ENCODE measurements at places on chromosomes 13 and 19.

- H3K4me3 ChIP-seq: no peak overlapping the region
- DNase-seq: no peak
- H3K36me3 ChIP-seq: no peaks in the 10 kb centered on the region
- H3K27me3 ChIP-seq: no peaks in the 10 kb centered on the region
- no peak overlapping the region for H3K27ac ChIP-seq
Measured at GRCh38 chr13:89694451-89694850, 1653.0 kb upstream of the MIR17HG start.

DNA sequence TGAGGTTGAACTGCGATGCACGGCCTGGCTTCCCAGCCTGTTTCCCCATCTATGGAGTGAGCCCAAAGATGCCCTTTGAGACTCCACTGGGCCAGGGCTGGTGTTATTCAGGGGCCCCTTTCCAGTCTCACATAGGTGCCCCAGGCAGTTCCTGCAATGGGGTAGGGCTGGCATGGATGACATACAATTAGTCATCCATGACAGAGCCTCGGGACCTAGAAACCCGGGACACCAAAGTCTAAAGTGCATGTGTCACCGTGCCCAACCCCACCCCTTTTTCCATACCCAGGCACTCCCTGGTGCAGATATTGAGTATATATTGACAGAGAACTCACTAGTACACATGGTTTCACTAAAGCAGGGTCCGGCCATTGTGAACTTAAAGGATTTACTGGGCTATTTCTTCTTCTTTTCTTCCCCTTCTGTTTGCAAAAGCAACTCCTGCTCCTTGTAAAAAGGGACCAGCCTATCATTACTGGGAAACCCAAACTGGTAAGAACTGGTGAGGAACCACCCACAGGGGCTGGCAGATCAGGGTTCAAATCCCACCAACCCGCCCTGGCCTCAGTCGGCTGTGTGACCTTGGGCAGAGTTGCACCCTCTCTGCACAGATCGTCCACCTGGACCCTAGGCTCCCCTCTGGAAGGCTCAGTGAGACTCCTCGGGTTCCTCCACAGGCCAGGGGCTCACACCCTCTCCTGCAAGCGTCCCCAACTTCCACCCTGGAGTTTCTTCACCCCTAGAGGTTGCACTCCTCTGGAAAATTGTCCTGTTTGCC, 2.7 kb downstream of the B3GNT3 start:
- DNase-seq: no peak
- H3K36me3 ChIP-seq: no peaks in the 10 kb centered on the region
- H3K4me3 ChIP-seq: no peak overlapping the region

- H3K4me1 ChIP-seq: peaks cover 19% of the 10 kb centered on the region
- no peaks in the 10 kb centered on the region for H3K27me3 ChIP-seq
- peaks cover 5% of the 10 kb centered on the region for H3K36me3 ChIP-seq
- DNase-seq: no peak
Measured at GRCh38 chr13:73876323-73876722, 257.9 kb downstream of the KLF12 start.

DNA sequence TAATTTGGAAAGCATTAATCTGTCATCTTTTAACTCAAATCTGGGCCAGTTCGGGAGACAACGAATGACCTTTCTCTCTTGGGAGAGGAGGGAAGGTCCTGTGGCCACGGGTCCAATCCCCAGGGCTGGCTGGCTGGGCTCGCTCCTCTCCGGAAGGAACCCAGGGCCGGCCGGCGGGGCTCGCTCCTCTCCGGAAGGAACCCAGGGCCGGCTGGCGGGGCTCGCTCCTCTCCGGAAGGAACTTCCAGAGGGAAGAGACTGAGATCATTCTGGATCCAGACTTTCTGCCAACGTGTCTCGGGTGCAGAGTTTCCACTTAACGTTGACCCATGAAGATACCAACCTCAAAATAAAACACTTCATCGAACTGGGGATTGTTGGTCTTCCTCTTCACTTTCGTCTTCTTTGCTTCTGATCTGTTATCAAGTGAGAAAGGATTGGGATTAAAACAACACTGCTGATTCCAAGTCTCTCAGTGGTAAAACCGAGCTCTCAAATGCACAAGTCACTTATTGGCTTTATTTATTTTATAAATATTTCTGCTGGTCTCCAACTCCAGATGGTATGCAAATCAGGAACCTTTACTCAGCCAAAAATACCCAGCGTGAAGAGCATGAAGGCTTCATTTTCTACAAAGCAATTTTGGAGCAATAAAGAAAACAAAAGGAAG, 53.3 kb upstream of the C13orf46 start:
- H3K27me3 ChIP-seq: no peaks in the 10 kb centered on the region
- DNase-seq: no peak
- H3K36me3 ChIP-seq: peaks cover 20% of the 10 kb centered on the region
- H3K4me3 ChIP-seq: no peak overlapping the region
- no peaks in the 10 kb centered on the region for H3K4me1 ChIP-seq
- no peak overlapping the region for H3K27ac ChIP-seq

DNA sequence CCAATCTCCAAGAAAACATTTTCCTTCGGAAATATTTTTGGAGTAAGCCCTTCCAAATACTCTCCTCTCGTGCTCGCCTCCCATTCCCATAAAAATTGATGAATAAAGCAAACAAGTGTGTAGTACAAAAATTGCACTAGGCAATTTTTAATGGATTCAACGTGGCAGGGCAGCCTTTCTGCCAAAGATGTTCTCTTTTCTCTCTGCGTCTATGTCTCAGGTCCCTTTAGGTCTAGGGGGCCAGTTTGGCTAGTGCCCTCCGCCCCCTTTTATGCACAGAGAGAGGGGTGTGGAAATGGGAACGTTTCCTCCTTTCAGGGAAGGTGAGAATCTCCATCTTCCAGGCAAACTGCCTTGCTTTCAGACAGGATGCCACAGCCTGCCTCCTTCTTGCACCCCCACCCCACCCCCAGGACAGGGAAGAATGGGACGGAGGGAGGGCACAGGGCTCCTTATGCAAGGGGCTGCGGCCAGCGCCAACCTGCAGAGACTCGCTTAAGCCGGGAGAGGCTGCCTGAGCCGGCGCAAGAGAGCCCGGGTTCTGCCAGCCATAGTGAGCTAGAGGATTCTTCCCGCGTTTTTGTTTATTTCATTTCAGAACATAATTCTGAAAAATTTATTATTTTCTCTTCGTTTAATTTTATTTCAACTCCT, 2.7 kb upstream of the ZIC2 start:
- no peak overlapping the region for H3K4me3 ChIP-seq
- no peaks in the 10 kb centered on the region for H3K36me3 ChIP-seq
- H3K27me3 ChIP-seq: peaks cover 70% of the 10 kb centered on the region
- DNase-seq: no peak

DNA sequence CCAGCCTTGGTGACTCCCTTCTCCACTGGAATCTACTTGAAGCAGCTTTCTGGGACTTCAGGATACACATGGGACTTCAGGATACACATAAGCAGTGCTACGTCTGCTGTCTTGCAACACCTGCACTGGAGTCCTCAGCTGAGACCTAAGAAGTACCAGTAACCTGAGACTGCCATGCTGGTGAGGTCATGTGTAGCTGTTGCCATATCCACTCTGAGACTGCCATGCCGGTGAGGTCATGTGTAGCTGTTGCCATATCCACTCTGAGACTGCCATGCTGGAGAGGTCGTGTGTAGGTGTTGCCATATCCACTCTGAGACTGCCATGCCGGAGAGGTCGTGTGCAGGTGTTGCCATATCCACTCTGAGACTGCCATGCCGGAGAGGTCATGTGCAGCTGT, 937.9 kb downstream of the EFNB2 start:
- H3K27me3 ChIP-seq: no peaks in the 10 kb centered on the region
- H3K27ac ChIP-seq: no peak overlapping the region
- H3K4me3 ChIP-seq: no peak overlapping the region
- DNase-seq: no peak

- no peak overlapping the region for H3K4me3 ChIP-seq
- H3K4me1 ChIP-seq: no peaks in the 10 kb centered on the region
- DNase-seq: no peak
- no peaks in the 10 kb centered on the region for H3K36me3 ChIP-seq
- H3K27ac ChIP-seq: no peak overlapping the region
Measured at GRCh38 chr13:59451236-59451635, 712.5 kb downstream of the DIAPH3 start.

DNA sequence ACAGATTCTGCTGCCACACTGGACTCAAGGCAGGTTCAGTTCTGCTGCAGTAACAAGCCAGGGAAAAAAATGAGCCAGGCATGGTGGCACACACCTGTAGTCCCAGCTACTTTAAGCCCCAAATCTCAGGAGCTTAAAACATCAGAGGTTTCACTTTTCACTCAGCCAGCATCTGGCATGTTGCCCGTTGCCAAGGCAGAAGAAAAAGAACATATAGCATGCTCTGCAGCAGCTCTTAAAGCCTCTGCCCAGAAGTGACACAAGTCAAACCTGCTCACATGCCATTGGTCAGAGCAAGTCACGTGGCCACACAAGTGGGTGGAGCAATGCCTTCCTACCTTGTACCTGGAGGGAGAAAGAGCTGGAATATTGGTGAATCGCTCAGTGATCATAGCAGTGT, 14.7 kb upstream of the ADGRE5 start:
- peaks cover 60% of the 10 kb centered on the region for H3K4me1 ChIP-seq
- DNase-seq: peak; percentile 84
- H3K36me3 ChIP-seq: no peaks in the 10 kb centered on the region
- H3K27me3 ChIP-seq: no peaks in the 10 kb centered on the region
- H3K27ac ChIP-seq: peak overlapping the region; percentile 96

All from activated T-helper 2 cell treated with anti-CD3 and anti-CD28 coated beads, Interferon-gamma antibody, Interleukin-2, Interleukin-4, amounts not matched to agents 10 μg/mL and 5 μg/mL and 100 μg/mL, durations not matched to agents 14 hours and 24 hours and 36 hours (primary cell).